ENCODE measurements at places on chromosomes 1 and 21. TPM values are rescaled to one million over a fixed set of nuclear protein-coding genes. Genes with fewer than 3 reads are reported as not detected.

- H3K4me3 ChIP-seq = no peak overlapping the region
- no peak overlapping the region for H3K27ac ChIP-seq
- DNase-seq = no peak
- peaks cover 4% of the 10 kb centered on the region for H3K27me3 ChIP-seq
Observed at GRCh38 chr1:3905953-3906671, 6.0 kb upstream of the C1orf174 start.

- peaks cover 3% of the 10 kb centered on the region for H3K27me3 ChIP-seq
- H3K4me1 ChIP-seq = peaks cover 8% of the 10 kb centered on the region
- H3K27ac ChIP-seq = no peak overlapping the region
- no peak for DNase-seq
- H3K4me3 ChIP-seq = no peak overlapping the region
Observed at GRCh38 chr1:109782927-109783326, 19.2 kb upstream of the EPS8L3 start.

GRCh38 chr1:88802950-88803349, 88.4 kb downstream of the GTF2B start:
- no peaks in the 10 kb centered on the region for H3K27me3 ChIP-seq
- peaks cover 5% of the 10 kb centered on the region for H3K4me1 ChIP-seq
- H3K27ac ChIP-seq = peak overlapping the region; percentile 68
- peak; percentile 70 for DNase-seq
- peaks cover 22% of the 10 kb centered on the region for H3K36me3 ChIP-seq

- DNase-seq = peak; percentile 95
- H3K27ac ChIP-seq = peak overlapping the region; percentile 88
- H3K4me1 ChIP-seq = peaks cover 24% of the 10 kb centered on the region
- H3K27me3 ChIP-seq = no peaks in the 10 kb centered on the region
- H3K36me3 ChIP-seq = no peaks in the 10 kb centered on the region
Observed at GRCh38 chr1:117146575-117147340, 25.2 kb upstream of the TRIM45 start.

GRCh38 chr1:183339556-183340167, 78.5 kb downstream of the NMNAT2 start:
- H3K36me3 ChIP-seq = no peaks in the 10 kb centered on the region
- no peak overlapping the region for H3K4me3 ChIP-seq
- H3K27me3 ChIP-seq = peaks cover 2% of the 10 kb centered on the region
- DNase-seq = peak; percentile 31

GRCh38 chr21:36909901-36910561, 56.4 kb downstream of the HLCS start:
- H3K36me3 ChIP-seq = no peaks in the 10 kb centered on the region
- H3K27ac ChIP-seq = peak overlapping the region; percentile 99
- DNase-seq = peak; percentile 99
- no peak overlapping the region for H3K4me3 ChIP-seq
- H3K27me3 ChIP-seq = no peaks in the 10 kb centered on the region

- peak; percentile 79 for DNase-seq
- H3K4me3 ChIP-seq = no peak overlapping the region
- peaks cover 43% of the 10 kb centered on the region for H3K4me1 ChIP-seq
- no peaks in the 10 kb centered on the region for H3K36me3 ChIP-seq
- H3K27me3 ChIP-seq = no peaks in the 10 kb centered on the region
Observed at GRCh38 chr21:41956926-41957729, 3.3 kb upstream of the C2CD2 start.

DNA sequence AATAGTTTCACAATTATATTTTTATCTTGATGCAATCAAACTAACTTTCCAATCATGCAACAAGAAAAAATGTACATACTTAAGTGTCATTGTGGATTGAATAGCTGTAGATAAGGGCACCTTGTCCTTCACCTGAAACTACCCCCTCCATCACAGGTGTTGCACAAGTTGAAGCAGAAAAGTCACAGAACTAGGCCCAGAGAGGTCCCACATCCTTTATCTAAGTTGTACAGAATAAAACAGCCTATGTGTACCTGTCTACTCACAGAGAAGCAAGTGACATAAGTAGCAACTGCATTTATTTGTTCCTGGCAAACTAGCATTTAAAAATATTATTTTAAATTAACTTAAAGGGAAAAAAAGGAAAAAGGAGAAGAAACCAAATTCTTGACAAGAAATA, 256.8 kb downstream of the FAF1 start:
- no peak overlapping the region for H3K27ac ChIP-seq
- no peak overlapping the region for H3K4me3 ChIP-seq
- no peak for DNase-seq
- H3K27me3 ChIP-seq = no peaks in the 10 kb centered on the region

DNA sequence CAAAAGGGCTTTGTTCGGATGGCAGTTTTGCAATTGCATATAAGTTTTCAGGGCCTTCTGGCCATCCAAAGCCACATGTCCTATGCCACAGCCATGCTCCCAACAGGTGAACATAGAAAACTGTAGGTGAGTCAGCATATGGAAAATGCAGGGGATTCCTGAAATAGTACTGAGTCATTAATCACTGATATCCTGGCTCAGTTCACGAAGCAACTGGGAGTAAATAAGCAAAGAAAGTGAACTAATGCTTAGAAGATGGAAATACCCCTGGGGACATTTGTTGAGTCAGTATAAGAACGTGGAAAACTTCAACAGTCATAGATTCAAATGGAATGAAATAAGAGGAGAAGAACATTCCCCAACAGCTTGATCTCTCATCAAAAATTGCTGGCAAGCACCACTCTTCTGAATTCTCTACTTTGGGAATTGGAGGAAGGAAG, 148.9 kb upstream of the RUNX1 start:
- no peaks in the 10 kb centered on the region for H3K27me3 ChIP-seq
- no peaks in the 10 kb centered on the region for H3K36me3 ChIP-seq
- no peak overlapping the region for H3K4me3 ChIP-seq
- H3K4me1 ChIP-seq = peaks cover 11% of the 10 kb centered on the region
- peak overlapping the region; percentile 87 for H3K27ac ChIP-seq

- H3K4me1 ChIP-seq = peaks cover 15% of the 10 kb centered on the region
- no peak for DNase-seq
- H3K27ac ChIP-seq = peak overlapping the region; percentile 33
- no peaks in the 10 kb centered on the region for H3K27me3 ChIP-seq
- no peaks in the 10 kb centered on the region for H3K36me3 ChIP-seq
- no peak overlapping the region for H3K4me3 ChIP-seq
Observed at GRCh38 chr21:15222707-15223106, 157.9 kb upstream of the NRIP1 start.

DNA sequence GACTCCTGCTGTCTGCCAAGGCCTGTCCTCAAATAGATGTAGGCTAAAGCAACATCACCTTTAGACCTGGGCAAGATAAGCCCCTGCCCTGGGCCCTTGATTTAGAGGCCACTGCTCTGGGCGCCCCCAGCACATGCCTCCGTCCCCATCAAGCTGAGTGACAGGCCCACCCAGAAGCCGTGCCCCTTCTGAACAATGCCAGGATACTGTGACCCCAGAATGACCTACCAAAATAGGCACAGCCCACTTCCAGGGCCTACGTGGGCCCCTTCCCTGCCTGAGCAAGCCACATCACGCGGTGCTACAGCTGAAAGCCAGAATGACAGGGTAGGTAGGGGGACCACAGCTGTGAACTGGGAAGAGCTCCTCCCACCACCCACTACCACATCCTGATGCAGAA, 24.7 kb upstream of the BECN2 start:
- no peak overlapping the region for H3K27ac ChIP-seq
- no peak for DNase-seq
- no peaks in the 10 kb centered on the region for H3K27me3 ChIP-seq
- H3K4me3 ChIP-seq = no peak overlapping the region
- peaks cover 7% of the 10 kb centered on the region for H3K4me1 ChIP-seq

The PADI4 gene
- total RNA-seq = not detected

The TEDDM1 gene
- total RNA-seq = not detected

The GPR37L1 gene
- not detected for total RNA-seq

The DR1 gene
- total RNA-seq = 76.9 TPM

The SPRR1A gene
- not detected for total RNA-seq

The OR2M3 gene
- not detected for total RNA-seq

The EFNA4 gene
- total RNA-seq = 11.8 TPM

The EFNA3 gene
- 2.9 TPM for total RNA-seq
